ENCODE measurements at places on chromosomes 4 and X. TPM values are rescaled to one million over a fixed set of nuclear protein-coding genes. Genes with fewer than 3 reads are reported as not detected.

GRCh38 chr4:5365071-5366008, 314.1 kb downstream of the STK32B start:
- DNase-seq, result no peak
- H3K4me1 ChIP-seq, result no peaks in the 10 kb centered on the region
- H3K27me3 ChIP-seq, result peaks cover 6% of the 10 kb centered on the region
- H3K4me3 ChIP-seq, result no peak overlapping the region
- no peak overlapping the region for H3K27ac ChIP-seq

- DNase-seq, result no peak
- no peaks in the 10 kb centered on the region for H3K4me1 ChIP-seq
- no peaks in the 10 kb centered on the region for H3K36me3 ChIP-seq
- peaks cover 5% of the 10 kb centered on the region for H3K27me3 ChIP-seq
- H3K4me3 ChIP-seq, result no peak overlapping the region
These were observed 237.5 kb upstream of the DIAPH2 start for GRCh38 chrX:96447161-96447560.

GRCh38 chr4:163818673-163819072, 324.2 kb downstream of the TMA16 start:
- H3K4me3 ChIP-seq, result no peak overlapping the region
- H3K27me3 ChIP-seq, result peaks cover 2% of the 10 kb centered on the region
- no peaks in the 10 kb centered on the region for H3K4me1 ChIP-seq
- no peak overlapping the region for H3K27ac ChIP-seq

Gene TRMT44
- polyA plus RNA-seq, result 15.6 TPM

Data from immature natural killer cell (primary cell).